ENCODE measurements at places on chromosomes 2 and 18.

DNA sequence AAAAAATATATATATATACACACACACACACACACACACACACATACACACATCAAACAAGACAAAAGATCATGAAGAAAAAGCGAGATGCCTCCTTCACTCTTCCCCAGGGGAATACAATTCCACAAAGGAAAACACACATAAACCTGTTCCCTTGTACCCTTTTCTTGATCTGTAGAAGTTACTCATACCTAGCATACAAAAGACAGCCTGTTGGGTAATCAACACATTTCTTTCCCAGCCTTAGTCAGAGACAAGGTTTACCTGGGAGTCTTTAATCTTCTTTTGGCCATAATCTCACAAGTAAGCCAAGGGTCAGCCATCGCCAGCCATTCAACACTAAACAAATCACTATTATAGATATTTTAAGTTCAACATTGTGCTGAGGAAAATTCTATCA lies 407.0 kb downstream of the SUCLG1 start:
- no peak for DNase-seq

DNA sequence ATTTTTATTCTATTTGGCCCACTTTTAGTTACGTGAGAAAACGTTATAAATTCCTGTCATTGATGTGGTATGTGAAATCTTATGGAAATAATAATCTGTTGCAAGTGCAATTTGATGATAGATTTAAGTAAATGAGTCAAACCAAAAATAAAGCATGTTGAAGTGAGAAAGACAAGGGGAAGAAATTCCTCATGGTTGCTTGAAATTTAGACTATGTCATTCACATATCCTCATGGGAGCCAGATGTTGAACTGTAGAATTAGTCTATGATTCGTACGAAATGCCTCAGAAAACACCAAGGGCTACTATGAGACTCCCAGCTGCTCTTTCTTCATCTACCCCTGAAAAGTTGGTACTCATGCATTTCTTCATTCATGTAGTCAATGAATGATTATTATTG lies 55.7 kb downstream of the KLHL14 start:
- no peak for DNase-seq

GRCh38 chr2:159715451-159715850 lies 3.1 kb downstream of the MARCHF7 start:
- DNase-seq, result no peak

DNA sequence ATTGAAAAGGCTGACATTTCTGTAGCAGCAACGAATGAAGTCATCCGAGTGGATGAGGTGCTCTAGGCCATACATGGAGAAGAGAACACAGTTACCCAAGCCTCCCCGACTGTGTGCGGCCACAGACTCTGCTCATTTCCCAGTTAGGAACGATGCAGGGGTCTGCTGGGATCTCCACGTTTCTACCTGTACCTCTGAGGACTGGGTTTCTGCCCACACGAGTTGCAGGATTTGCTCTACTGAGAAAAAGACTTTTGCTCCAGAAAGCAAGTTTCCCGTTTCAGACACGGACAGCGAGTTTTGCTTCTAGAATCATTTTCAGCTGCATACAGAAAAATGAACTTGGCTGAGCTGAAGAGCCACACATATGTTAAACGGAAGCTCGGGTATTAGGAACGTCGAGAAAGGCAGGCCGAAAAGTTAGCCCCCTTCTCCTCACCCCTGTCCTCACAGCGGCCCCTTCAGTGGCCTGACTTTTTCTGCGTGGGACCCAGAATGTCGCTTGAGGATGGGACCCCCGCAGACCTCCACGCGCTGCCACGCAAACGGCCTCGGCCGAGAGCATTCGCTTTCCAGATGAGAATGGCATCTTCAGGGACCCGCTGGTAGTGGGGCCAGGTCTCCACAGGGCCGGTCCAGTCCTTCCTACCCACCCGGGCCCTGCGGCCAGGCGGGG lies 582 bp upstream of the RAB31 start:
- no peak for DNase-seq

DNA sequence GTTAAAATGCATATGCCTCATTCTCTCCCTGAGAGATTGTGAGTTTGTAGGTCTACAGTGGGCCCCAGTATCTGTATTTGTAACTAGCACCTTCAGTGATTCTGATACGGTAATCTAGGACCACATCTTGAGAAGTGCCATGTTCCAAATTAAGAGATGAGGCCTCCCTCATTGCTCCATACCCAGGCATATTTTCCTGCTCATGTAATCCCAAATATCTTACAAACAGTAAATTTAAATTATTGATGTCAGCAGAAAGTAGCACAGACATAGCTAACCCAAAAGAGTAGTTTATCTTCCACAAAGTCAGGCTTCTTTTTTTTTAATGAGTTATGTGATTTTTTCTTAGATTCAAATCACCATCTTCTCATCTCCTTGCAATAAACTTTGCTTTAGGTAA lies 263.8 kb downstream of the SETBP1 start:
- no peak for DNase-seq

DNA sequence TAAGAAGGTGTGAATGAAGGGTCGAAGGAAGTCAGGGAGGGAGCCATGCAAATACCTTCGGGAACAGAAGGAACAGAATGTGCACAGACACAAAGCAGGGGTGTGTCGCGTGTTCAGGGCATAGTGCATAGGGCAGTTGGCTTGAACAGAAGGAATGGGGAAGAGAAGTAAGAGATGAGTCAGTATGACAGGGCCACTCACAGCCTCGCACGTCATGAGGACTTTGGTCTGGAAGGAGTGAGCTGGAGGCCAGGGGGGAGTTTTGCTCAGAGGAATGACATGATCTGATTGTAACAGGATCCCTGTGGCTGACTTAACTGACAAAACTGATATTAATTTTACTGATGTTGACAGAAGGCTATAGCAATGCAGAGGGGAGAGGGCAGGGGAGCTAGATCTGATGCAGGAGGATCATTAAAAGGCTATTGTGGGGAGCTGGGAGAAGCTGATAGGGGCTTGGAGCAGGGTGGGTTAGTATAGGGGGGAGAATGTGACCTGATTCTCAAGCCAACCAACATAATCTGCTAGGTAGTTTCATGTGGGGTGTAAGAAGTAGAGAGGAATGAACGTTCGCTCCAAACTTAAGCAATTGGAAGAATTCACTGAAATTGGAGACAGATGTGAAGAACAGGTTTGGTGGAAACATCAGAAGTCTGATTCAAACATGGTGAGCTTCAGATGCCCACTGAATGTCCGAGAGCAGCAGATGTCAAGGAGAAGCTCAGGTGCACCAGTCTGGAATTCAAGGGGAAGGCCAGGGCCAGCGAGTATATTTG lies 60.4 kb upstream of the COPS8 start:
- no peak for DNase-seq

- no peak for DNase-seq
Measured at GRCh38 chr2:73374269-73374668, 11.4 kb upstream of the ALMS1 start.

DNA sequence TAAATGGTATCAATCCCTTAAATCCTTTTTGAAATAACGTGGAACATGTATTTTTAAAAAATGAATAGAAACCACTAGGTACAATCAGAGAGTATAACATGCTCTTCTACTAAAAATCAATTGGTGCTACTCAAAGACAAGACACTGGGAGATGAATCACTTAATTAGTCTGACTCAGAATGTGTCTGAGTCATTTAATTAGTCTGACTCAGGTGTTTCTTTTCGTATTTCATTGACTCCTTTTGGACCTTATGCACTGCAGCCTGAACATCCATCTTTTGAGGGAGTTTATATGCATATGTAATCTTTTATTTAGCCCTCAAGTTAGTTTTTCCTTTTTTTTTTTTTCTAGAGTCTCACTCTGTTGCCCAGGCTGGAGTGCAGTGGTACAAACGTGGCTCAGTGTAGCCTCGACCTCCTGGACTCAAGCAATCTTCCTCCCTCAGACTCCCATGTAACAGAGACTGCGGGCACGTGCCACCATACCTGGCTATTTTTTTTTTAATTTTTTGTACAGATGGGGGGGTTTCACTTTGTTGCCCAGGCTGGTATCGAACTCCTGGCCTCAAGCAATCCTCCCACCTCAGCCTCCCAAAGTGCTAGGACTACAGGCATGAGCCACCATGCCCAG lies 26.5 kb downstream of the PPP4R3B start:
- DNase-seq, result no peak

DNA sequence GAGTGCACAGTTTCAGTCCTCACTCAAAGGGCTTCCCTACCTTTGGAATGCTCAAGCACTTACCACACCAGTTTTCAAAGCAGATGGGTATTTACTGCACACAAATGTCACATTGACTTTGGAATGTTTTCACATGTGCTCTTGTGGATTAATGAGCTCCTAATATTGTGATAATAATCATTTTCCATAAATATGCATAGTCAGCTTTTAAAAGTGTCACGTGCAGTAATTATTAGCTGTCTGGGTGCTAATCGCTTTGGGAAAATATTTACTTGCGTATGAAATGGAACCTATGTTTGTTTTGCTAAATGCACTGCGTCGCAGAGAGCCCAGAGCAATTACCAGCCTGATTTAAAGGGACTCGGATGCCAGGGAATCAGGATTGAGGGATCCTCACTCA lies 229.3 kb downstream of the SMAD2 start:
- DNase-seq, result no peak

DNA sequence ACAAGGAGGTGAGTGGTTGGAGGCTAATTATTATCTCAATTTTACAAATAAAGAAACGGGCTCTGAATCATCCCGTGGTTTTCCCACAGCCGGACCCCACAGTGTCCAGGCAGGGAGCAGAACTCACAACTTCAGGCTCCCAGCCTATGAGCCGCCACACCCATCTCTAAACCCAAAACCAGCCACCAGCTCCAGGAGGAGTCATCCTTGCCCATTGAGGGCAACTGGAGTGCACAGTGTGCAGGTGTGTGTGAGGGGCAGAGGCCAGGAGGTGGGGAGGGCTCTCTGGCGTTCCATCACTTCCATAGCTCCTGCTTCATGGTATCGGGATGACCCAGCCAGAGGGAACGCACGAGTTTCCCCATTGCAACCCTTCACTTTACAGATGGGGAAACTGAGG lies 144.5 kb downstream of the CYP26B1 start:
- no peak for DNase-seq

DNA sequence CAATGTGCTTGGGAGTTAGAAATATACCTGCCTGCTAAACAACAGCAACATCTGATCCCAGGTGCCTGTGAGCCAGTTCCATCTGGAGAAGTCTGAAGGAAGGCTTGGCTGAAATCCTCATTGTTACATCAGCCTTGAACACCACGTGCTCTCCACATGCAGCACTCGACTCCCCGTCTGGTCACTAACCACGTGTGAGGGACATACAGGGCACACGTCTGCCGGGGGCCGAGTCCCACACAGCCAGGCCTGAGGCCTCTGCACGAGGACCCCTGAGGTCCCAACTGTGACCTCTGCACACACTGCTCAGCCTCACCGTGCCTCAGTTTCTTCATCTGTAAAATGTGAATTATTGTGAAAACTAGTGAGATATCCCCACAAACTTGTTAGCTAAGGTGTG lies 236.5 kb upstream of the SALL3 start:
- no peak for DNase-seq

GRCh38 chr18:9568186-9568585 lies 46.2 kb downstream of the PPP4R1 start:
- DNase-seq, result no peak

DNA sequence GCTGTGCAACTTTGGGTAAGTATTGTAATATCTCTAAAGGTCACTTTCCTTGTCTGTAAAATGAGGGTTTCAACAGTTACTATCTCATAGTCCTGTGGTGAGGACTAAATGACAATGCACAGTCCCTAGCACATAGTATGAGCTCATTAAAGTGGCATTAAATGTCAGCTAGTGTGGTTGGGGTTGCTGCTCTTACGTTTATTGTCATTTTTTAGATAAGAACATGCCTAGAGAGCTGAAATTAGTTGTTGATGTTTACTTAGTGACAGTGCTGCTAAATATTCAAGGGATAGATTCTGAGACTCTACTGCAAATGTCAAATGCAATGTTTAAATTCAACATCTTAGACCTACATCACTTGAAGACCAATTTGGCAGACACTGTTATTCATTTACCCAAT lies 356.1 kb upstream of the ETAA1 start:
- no peak for DNase-seq

- no peak for DNase-seq
Measured at GRCh38 chr2:20352230-20352578, 1.6 kb upstream of the PUM2 start.

DNA sequence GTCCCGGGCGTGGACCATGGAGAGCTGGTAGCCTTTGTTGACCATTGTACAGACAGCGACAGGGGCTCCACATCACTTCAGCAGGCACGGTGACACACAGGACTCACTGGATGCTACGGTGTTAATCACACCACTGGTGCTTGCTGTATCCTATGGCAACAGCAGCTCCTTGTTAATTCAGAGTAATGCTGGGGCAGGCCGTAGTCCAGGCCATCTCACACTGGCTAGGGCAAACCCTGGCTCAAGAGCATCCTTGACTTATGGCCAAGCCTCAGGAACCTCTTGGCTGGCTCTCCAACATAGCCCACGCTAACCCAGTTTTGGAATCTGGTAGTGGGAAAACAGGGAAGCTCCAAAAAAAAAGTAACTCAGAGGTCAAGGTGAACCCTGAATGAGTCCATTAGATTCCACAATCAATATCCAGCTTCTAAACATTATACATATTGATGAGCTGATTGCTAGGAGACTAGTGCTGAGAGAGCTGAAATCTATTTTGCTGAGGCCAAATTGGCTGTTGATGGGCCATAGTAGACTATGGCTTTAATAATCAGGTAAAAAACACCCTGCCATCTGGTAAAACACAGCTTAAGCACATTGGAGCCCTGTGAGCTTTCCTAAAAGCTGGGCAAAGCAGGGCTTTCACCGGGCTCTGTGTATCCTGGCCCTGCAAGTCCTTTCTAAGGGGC lies 253.6 kb downstream of the PRKCE start:
- DNase-seq, result no peak

DNA sequence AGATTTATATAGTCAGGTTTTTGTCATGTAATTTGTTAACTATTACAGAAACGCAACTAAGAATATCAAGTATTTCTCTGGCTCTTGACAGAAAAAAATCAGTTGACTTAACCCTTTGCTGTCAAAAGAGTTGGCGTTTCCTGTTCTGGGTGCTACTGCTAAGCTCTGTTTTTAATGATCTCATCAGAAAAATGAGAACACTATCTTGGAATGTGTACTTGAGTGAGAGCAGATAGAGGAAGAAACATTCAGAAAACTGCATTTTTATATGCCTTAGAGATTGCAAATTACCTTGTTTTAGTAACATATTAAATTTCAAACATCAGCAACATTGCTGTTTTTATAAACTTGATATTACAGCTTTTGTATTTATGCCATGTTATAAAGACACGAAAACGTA lies 297.9 kb downstream of the RDH14 start:
- no peak for DNase-seq

GRCh38 chr2:190910341-190911136 lies 29.9 kb downstream of the GLS start:
- DNase-seq, result no peak

- DNase-seq, result no peak
Measured at GRCh38 chr2:174563530-174564282, 33.9 kb downstream of the WIPF1 start.

DNA sequence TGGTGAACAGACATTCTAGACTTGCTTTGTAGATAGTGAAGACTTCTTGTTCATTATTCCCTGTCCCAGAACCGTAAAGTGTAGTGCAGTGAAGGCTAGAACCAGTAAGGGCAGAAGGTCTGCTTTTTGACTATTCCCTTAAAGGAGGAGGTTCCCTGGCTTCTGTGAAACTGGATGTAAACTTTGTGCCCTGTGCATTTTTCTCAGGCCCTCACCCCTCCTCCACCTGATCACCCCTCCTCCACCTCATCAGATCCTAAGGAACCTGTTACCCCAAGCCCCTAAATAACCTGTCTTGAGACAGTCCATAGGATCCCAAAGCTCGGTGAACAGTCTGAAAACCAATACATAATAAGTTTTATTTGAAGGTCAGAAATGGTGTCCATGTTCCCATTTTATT lies 33.7 kb downstream of the SFT2D3 start:
- no peak for DNase-seq

GRCh38 chr2:72765997-72766609 lies 59.7 kb downstream of the EXOC6B start:
- no peak for DNase-seq

Measured in naive thymus-derived CD4-positive, alpha-beta T cell (primary cell).